ENCODE measurements at places on chromosomes 11 and 22. TPM values are rescaled to one million over a fixed set of nuclear protein-coding genes. Genes with fewer than 3 reads are reported as not detected.

The AQP11 gene
- 0.19 TPM for total RNA-seq

The PNPLA5 gene
- not detected for total RNA-seq

- no peak for DNase-seq
- no peak overlapping the region for H3K27ac ChIP-seq
- H3K27me3 ChIP-seq, result no peaks in the 10 kb centered on the region
- H3K4me1 ChIP-seq, result peaks cover 43% of the 10 kb centered on the region
Observed at GRCh38 chr11:2992997-2993325, 832 bp upstream of the NAP1L4 start.

The SUSD2 gene
- 4.2 TPM for total RNA-seq

DNA sequence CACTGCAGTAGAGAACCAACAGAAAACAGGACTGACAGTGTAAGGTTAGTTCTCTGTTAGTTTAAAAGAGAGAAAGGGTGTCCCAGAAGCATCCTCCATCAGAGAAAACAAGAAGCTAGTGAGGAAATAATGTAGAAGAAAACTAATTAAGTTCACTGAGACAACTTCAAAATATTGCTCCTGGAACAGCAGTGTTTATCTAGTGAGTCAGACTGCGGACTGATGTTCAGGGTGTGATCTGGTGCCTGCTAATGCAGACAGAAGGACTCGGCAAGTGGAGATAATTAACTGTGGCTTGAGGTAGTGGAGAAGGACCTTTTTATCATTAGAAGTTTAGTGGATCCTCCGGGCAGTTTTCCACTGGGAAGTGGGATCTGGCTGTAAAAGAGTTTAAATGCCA lies 55.4 kb downstream of the CDON start:
- DNase-seq, result no peak
- H3K27me3 ChIP-seq, result no peaks in the 10 kb centered on the region
- H3K4me1 ChIP-seq, result no peaks in the 10 kb centered on the region
- no peak overlapping the region for H3K4me3 ChIP-seq
- no peaks in the 10 kb centered on the region for H3K36me3 ChIP-seq
- H3K27ac ChIP-seq, result peak overlapping the region; percentile 44

DNA sequence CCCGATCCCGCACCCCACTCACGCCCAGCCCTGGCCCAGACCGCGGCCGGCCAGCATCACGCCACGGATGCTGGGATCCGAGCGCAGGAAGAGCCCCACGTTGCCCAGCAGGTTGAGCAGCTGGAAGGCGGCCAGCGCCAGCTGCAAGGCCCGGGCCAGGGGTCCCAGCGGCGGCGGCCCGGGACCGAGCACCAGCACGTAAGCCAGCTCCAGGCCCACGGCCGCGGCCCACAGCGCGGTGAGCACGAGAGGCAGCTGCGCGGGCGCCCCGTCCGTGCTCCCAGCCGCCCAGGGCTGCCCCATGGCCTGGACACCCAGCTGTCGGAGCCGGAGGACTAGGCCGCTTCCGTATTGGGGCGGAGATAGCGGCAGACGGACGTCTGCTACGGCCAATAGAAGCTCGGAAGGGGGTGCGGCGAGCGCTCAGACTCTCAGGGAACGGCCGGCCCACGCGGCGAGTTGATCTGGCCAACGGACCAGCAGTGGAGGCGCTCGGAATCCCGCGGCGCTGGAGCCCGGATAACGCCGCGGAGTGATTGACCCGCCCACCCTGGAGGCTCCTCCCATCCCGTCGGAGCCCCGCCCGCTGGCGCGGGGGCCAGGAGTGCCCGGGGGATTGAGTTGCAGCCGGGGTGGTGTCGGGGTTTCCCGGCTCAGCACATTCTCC lies at the start of gene ZDHHC24:
TSS of gene ZDHHC24 (minus strand) at position 348 of the 667 bp plus-strand sequence. CDS start at position 303, 45 bp downstream.
- peak; percentile 98 for DNase-seq
- no peaks in the 10 kb centered on the region for H3K27me3 ChIP-seq
- H3K4me3 ChIP-seq, result peak within 1 kb of the TSS; percentile 78
- H3K4me1 ChIP-seq, result peaks cover 40% of the 10 kb centered on the region
- H3K36me3 ChIP-seq, result peaks cover 21% of the 10 kb centered on the region

DNA sequence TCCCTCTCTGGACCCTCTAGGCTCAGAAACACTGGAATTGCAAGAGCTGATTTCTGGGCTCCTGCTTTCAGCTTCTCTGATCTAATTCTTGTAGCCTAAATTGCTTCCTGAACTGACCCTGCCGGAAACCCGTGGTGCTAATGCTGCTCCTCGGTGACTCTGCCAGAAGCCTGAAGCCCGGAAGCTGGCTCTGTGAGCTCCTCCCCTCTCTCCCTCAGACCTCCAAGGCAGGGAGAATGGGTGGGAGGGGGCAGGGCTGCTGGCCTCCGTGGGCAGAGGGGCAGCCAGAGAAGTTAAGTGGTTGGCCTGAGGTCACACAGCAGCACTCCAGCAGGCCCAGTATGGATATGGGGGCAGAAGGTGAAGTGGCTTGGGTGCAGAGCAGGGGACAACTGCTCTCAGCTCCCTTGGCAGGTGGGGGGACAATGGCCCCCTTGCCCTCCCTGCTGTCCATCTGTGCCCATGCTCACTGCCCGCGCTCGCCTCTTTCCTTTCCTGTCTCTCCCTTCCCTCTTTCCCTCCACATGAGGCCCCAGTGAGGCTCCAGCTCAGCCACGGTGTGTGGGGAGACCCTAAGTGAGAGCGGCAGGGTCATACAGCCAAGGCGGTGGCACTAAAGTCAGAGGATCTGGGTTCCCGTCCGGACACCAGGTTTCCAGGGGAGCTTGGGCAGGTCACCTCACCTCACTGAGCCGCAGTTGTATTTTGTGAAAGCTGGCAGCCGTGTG lies 16.2 kb downstream of the CAPN5 start:
- no peaks in the 10 kb centered on the region for H3K36me3 ChIP-seq
- H3K27me3 ChIP-seq, result no peaks in the 10 kb centered on the region

DNA sequence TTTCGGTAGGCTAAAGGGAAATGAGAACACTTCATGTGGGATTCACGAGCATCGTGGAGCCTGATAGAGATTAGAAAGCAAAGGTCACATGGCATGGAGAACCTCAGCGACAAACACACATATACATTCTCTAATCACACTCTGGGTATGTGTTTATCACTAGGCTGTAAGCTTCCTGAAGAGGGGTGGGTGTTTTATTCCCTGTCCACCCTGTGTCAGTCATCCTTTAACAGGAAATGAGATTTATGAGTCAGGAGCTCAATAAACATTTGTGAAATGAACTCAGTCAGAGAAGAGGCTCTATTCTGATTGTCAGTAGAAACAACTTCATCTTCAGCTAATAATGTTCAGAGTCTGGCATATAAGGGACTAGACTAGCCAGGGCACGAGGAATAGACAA lies 71.7 kb upstream of the EIF3M start:
- no peaks in the 10 kb centered on the region for H3K27me3 ChIP-seq
- H3K36me3 ChIP-seq, result no peaks in the 10 kb centered on the region
- no peak overlapping the region for H3K27ac ChIP-seq
- DNase-seq, result no peak

- H3K36me3 ChIP-seq, result no peaks in the 10 kb centered on the region
- H3K27ac ChIP-seq, result no peak overlapping the region
- H3K4me3 ChIP-seq, result no peak overlapping the region
- no peak for DNase-seq
- H3K27me3 ChIP-seq, result no peaks in the 10 kb centered on the region
Observed at GRCh38 chr11:3809624-3809928, 1.2 kb downstream of the PGAP2 start.

DNA sequence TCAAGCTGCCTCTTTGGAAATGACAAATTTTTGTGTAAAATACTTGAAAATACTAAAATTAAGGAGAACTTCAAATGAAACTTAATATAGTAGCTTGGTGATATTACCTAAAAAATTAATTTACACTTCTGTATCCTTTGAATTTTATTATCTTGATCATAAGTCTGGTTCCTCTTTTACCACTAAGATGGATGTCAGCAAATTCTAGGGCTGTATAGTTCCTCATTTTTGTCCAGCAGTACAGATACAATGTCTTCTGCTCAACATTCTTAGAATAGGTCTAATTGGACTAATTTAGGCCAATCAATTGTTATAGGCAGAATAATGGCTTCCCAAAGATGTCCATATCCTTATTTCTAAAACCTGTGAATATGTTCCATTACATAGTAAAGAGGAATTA lies 1298.0 kb upstream of the RAG2 start:
- DNase-seq, result no peak
- H3K27ac ChIP-seq, result no peak overlapping the region
- H3K4me3 ChIP-seq, result no peak overlapping the region
- no peaks in the 10 kb centered on the region for H3K36me3 ChIP-seq
- no peaks in the 10 kb centered on the region for H3K4me1 ChIP-seq
- H3K27me3 ChIP-seq, result no peaks in the 10 kb centered on the region

GRCh38 chr11:96267001-96267495 lies 75.9 kb downstream of the MAML2 start:
- no peak for DNase-seq
- no peak overlapping the region for H3K4me3 ChIP-seq
- H3K36me3 ChIP-seq, result peaks cover 6% of the 10 kb centered on the region
- H3K4me1 ChIP-seq, result peaks cover 27% of the 10 kb centered on the region
- no peaks in the 10 kb centered on the region for H3K27me3 ChIP-seq
- no peak overlapping the region for H3K27ac ChIP-seq

DNA sequence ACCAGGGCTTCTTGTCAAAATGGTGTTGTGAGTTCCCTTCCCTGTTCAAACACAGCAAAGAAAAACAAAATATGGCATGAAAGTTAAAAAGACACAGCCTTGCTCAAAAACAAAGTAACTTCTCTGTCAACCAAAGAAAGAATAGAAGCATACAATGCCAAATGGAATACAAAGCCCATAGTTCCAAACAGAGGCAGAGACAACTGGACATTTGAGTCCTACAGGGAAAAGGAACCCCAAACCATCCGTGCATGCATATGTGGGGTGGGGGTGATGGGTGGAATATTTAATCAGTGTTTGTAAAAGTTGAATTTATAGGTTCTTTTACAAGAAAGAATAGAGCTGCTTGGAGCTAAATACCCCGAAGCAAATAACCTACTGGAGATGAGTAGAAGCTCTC lies 218.7 kb downstream of the FAM76B start:
- peaks cover 11% of the 10 kb centered on the region for H3K4me1 ChIP-seq
- no peaks in the 10 kb centered on the region for H3K27me3 ChIP-seq
- no peak overlapping the region for H3K4me3 ChIP-seq
- H3K36me3 ChIP-seq, result no peaks in the 10 kb centered on the region
- H3K27ac ChIP-seq, result no peak overlapping the region

The MYEOV gene
- not detected for total RNA-seq

- H3K36me3 ChIP-seq, result no peaks in the 10 kb centered on the region
- H3K27me3 ChIP-seq, result no peaks in the 10 kb centered on the region
Observed at GRCh38 chr11:129611661-129612446, 203.8 kb upstream of the TMEM45B start.

- no peaks in the 10 kb centered on the region for H3K36me3 ChIP-seq
- no peak for DNase-seq
- H3K27me3 ChIP-seq, result no peaks in the 10 kb centered on the region
Observed at GRCh38 chr11:116707161-116707629, 65.6 kb downstream of the BUD13 start.

DNA sequence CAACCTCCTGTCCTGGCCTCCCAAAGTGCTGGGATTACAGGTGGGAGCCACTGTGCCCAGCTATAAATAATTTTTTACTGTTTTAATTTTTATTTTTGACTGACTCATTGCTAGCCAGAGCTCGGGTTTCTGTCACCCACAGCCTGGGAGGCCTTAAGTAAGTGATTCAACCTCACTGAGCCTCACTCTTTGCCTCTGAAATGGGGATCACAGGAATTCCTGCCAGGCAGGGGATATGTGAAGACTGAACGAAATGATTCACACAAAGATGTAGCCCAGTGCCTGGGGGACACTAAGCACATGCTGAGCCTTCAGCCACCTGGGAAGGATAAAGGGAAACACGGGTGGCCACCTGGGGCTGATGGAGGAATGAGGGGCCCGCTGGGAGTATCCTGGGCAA lies 3.8 kb upstream of the LRRC74B start:
- no peaks in the 10 kb centered on the region for H3K27me3 ChIP-seq
- no peak overlapping the region for H3K4me3 ChIP-seq
- H3K36me3 ChIP-seq, result no peaks in the 10 kb centered on the region
- DNase-seq, result no peak
- peaks cover 8% of the 10 kb centered on the region for H3K4me1 ChIP-seq

DNA sequence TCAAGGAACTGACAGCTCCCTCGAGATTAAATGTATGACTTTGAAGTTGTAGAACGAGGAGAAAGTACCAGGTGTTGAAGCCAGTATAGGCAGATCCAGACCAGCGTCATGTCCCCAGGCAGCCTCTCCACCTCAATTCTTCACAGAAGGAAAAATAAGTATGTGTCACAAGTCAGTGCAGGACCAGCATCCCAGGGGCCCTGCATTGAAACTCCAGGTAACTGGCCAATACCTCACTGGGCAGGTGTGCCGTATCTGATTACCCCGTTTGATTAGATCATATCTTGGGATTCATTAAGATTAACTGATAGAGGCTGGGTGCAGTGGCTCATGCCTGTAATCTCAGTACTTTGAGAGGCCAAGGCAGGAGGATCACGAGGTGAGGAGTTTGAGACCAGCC lies 466.7 kb upstream of the B3GAT1 start:
- H3K27ac ChIP-seq, result no peak overlapping the region
- no peaks in the 10 kb centered on the region for H3K36me3 ChIP-seq
- DNase-seq, result peak; percentile 79
- no peaks in the 10 kb centered on the region for H3K4me1 ChIP-seq
- H3K27me3 ChIP-seq, result peaks cover 46% of the 10 kb centered on the region

The PHETA2 gene
- total RNA-seq, result 16.6 TPM

DNA sequence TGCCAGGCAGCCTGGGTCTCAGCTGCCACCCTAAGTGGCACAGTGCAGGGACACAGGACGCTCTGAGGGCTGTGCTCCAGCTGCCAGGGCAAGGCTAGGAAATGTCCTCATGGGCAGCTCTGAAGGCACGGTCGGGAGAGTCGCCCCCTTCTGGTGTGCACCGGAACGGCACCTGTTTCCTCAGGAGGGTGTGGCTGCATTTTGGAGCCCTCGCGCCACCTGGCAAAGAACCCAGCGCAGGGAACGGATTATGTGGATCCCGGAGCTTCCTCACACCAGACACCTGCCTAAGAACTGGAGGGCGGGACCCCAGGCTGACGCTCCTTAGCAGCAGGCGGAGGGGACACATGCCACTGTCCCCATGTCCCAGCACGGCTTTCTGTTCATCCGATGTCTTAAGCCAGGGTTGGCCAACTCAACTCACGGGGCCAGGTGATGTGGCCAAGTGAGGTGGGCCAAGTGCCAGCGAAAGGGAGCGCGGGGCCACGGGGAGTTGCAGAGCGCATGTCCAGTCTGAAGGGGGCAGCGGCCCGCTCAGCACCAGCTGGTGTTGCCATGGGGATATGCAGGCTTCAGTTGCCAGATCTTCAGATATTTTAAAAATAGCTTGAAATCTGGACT lies 5.1 kb upstream of the SLC22A8 start:
- no peak overlapping the region for H3K27ac ChIP-seq
- H3K36me3 ChIP-seq, result no peaks in the 10 kb centered on the region
- H3K4me3 ChIP-seq, result no peak overlapping the region

The CRYBB1 gene
- 0.86 TPM for total RNA-seq
